Adrenal gland (tissue), 19 donors: ENCODE measurements at places on chromosomes 5 and 9. TPM values are rescaled to one million over a fixed set of nuclear protein-coding genes. Genes with fewer than 3 reads are reported as not detected.

The FOXD4L6 gene
- total RNA-seq, result not detected

- DNase-seq, result no peak
Measured at GRCh38 chr5:152164860-152165259, 240.2 kb upstream of the GLRA1 start.

The DIPK1B gene
- total RNA-seq, result 4.6 TPM

DNA sequence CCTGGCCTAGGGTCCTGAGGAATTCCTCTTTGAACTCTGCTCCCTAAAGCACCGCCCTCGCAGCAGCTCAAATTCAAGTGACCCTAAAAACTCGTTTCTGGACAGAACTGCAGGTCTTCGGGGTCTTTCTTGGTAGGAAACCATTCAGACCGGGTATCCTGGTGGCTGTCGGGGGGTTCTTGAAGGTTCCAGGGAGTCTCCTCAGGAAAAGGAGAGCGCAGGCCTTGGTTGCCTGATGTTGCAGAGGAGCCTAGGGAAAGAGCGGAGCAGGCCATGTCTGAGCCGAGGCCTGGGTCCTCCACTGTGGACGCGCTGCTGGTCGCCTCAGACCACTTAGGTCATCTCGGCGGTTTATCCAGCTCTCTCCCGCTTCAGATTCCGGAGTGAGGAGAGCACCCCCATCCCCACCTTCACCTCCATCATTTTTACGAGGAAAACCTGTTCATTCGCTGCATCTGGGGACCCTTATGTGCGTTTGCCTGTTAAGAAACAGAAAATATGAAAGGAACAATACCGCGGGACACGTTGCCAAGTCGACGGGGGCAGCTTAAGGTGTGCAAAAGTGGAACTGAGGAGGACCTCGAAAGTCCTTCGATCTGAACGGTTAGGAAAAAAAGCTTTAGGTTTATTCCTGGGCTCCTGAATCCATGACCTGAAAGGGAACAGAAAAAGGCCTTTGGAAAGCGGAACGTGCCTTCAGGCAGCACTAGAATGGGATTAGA, 299.4 kb downstream of the PARP8 start:
- no peak for DNase-seq

The BSPRY gene
- 2.9 TPM for total RNA-seq

DNA sequence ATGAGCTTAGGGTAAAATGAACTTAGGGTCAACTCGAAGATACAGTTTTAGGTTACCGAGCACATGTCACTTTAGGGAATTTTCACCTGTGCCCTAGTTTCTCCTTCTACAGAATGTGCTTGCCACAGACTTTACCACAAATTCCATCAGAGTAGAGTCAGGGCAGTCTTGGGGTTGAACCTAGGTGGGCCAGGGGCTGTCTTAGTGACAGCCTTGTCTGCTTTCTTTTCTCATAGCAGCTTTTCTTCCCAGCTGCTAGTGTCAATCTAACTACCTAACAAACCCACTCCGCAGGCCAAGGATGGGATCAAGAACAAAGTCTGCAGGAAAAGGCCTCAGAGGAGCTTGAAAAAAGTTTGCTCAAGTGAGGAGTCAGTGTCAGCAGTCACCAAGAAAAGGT, 458.1 kb upstream of the CDH18 start:
- DNase-seq, result no peak

- DNase-seq, result no peak
Measured at GRCh38 chr9:124300312-124300711, 42.6 kb downstream of the NEK6 start.

- DNase-seq, result no peak
Measured at GRCh38 chr9:89924611-89925010, 319.8 kb downstream of the GADD45G start.

DNA sequence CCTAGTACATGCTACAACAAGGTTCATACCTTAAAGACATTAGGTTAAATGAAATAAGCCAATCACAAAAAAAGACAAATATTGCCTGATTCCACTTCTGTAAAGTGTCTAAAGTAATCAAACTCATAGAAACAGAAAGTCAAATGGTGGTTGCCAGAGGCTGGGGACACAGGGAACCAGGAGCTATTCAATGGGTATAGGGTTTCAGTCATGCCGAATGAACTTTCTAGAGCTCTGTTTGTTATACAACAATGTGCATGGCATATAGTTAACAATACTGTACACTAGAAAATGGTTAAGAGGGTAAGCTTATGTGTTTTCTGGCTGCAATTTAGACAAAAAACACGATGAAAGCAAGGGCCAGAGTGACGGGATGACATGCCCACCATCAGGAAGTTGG, 70.8 kb upstream of the EGFLAM start:
- no peak for DNase-seq

The EPB41L4A gene
- 10.8 TPM for total RNA-seq

The MARVELD2 gene
- 1.6 TPM for total RNA-seq

The SLC34A1 gene
- not detected for total RNA-seq

GRCh38 chr9:78406933-78407332, 110.0 kb downstream of the PSAT1 start:
- DNase-seq, result peak; percentile 43

GRCh38 chr9:80004714-80005113, 432.9 kb downstream of the TLE4 start:
- no peak for DNase-seq

GRCh38 chr5:74149395-74149794, 491.1 kb downstream of the ENC1 start:
- DNase-seq, result no peak

- no peak for DNase-seq
Measured at GRCh38 chr5:167929841-167930240, 361.6 kb upstream of the WWC1 start.

The GIN1 gene
- total RNA-seq, result 9.1 TPM
